Neuronal stem cell (in vitro differentiated cells): ENCODE measurements at places on chromosomes 7 and 10.

DNA sequence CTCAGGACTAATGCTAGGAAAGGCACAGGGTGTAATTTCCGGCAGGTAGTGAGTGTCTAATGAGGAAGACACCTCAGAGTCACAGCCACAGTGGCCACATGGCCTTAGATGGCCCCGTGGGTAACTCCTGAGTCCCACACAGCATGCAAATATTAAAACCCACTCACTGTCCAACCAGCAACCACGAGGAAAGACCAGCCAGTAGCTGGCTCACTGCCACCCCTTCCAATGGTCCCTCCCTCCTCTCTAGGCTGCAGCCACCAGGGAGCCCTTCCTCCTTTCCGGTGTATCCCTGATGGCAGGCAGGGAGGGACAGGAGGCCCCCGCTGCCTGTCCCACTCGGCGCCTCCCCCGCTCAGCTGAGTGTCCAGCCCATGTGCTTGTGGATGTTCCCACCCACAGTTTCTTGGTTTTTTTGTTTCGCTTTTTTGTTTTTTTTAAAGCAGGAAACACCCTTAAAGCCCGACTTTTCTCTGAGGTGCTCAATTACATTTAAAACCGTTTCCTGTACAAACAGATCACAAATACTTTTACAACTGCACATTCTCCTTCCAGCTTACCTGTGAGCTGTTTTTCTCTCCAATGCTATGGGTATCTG, 9.2 kb downstream of the BNIP3 start:
- DNase-seq = no peak
- no peak overlapping the region for H3K4me3 ChIP-seq
- H3K36me3 ChIP-seq = peaks cover 71% of the 10 kb centered on the region
- H3K27me3 ChIP-seq = no peaks in the 10 kb centered on the region
- H3K4me1 ChIP-seq = no peaks in the 10 kb centered on the region
- H3K27ac ChIP-seq = no peak overlapping the region

- H3K27ac ChIP-seq = no peak overlapping the region
- no peaks in the 10 kb centered on the region for H3K27me3 ChIP-seq
- H3K4me3 ChIP-seq = no peak overlapping the region
- no peak for DNase-seq
Observed at GRCh38 chr7:37354656-37355131, 94.0 kb downstream of the ELMO1 start.

DNA sequence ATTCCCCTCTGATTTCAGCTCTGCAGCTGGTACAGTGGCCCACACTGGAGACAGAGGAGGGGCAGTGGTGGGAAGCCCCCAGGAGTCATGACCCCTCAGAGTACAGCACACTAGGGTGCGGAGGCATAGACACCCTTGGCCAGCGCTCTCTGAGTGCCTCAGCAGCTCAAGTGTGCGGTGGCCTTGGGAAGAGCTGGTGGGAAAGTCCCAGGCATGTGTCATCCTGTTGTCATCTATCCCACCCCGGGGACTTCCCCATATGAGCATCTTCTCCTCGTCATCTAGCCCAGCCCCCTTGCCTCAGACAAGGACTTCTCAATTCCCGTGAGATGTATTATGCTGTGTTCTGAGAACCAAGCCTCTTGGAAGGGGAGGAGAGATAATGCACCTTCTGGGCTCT, 15.6 kb upstream of the PPIF start:
- no peaks in the 10 kb centered on the region for H3K27me3 ChIP-seq
- no peak overlapping the region for H3K4me3 ChIP-seq

- H3K36me3 ChIP-seq = no peaks in the 10 kb centered on the region
- H3K27me3 ChIP-seq = peaks cover 3% of the 10 kb centered on the region
- no peak for DNase-seq
- H3K4me1 ChIP-seq = no peaks in the 10 kb centered on the region
Observed at GRCh38 chr10:61632057-61632670, 30.6 kb upstream of the CABCOCO1 start.

DNA sequence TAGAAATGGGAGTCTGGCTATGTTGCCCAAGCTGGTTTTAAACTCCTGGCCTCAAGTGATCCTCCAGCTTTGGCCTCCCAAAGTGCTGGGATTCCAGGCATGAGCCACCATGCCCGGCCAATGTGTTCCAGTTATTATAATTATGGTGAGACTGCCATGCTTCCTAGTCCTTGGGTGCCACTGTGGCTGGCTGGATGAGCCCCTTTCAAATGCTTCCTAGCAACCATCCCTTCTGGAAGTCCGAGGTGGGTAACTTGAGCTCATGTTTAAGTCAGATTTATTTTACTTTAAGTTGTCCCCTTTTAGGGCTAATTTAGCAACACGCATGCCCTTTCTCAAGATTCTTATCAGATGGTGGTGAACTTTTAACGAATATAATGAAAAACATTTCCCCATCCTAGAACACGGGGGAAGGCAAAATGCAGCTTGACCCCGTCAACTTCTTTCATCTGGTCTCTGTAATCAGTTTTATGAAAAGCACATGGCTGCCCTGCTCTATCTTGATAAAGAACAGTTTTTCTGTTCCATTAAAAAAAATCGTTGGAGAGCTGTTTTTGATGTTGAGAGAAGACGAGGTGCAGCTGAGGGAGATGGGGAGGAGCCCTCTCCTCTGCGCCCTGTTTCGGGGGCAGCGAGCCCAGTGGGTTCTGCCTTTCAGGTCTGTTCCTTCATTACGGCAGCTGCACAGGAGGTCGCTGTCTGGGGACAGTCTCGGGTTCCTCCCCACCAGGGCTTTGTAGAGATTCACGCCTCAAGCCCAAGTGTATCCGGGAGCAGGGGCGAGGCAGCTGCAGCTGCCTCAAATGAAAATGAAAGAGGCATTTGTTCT, 61.0 kb upstream of the MKI67 start:
- DNase-seq = no peak
- no peaks in the 10 kb centered on the region for H3K36me3 ChIP-seq
- H3K4me1 ChIP-seq = no peaks in the 10 kb centered on the region
- H3K27me3 ChIP-seq = no peaks in the 10 kb centered on the region
- no peak overlapping the region for H3K4me3 ChIP-seq

GRCh38 chr7:66867198-66867790, 53.7 kb upstream of the TMEM248 start:
- DNase-seq = no peak
- no peaks in the 10 kb centered on the region for H3K27me3 ChIP-seq
- H3K4me3 ChIP-seq = no peak overlapping the region
- no peak overlapping the region for H3K27ac ChIP-seq

DNA sequence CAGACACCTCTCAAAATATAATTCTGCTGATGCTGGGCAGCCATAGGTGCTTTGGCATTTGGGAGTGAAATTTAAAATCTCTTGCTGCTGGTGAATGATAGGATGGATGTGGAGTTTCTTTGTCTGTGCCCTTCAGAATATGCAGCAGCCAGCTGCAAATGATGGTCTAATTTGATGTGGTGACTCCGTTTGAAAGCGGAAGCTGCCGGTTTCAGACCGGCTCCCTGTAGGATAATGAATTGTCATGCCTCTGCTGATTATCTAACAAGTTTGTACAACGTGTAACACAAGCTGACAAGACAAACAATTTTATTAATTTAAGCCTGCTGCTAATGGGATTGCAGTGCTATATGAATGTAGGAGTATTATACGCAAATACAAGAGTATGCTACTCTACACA, 103.5 kb downstream of the SND1 start:
- no peaks in the 10 kb centered on the region for H3K36me3 ChIP-seq
- no peak for DNase-seq
- H3K4me1 ChIP-seq = peaks cover 20% of the 10 kb centered on the region
- H3K4me3 ChIP-seq = no peak overlapping the region
- no peak overlapping the region for H3K27ac ChIP-seq

DNA sequence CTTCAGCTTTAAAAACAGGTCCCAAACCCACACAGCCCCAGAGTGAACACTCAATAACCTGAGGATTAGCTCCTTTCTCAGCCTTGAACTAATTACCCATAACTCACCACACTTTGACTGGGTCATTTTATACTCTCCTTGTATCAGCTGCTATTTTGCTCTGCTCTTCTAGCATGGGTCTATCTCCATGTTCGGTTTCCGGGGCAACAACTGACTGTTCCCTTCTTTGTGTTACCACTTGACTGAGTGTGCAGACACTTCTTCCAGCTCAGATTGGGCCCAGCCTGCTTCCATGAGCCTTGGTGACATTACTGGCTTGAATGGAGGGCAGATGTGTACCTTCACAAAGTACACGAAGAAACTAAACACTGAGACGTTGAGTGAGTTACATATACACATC, 31.5 kb upstream of the PRPS1L1 start:
- no peak for DNase-seq
- H3K27me3 ChIP-seq = no peaks in the 10 kb centered on the region
- H3K4me1 ChIP-seq = no peaks in the 10 kb centered on the region
- no peaks in the 10 kb centered on the region for H3K36me3 ChIP-seq
- no peak overlapping the region for H3K27ac ChIP-seq

DNA sequence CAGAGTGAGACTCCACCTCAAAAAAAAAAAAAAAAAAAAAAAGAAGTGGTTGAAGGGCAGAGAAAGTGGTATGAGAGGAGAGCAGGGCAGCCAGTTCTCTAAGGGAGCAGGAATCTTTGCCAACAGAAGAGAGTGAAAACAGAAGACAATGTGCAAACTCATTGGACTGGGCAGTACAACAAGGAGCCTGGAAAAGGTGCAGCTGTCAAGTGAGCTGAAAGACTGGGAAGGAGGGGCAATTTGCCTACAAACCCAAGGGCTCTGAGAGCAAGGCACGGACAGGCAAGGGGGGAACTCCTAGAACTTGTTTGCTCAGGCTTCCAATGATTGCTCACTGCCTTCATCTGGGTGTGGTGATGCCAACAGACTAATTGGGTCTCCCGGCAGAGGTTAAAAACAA, 9.5 kb downstream of the ACTR1A start:
- no peak for DNase-seq
- H3K4me3 ChIP-seq = no peak overlapping the region
- peaks cover 75% of the 10 kb centered on the region for H3K36me3 ChIP-seq
- no peak overlapping the region for H3K27ac ChIP-seq

DNA sequence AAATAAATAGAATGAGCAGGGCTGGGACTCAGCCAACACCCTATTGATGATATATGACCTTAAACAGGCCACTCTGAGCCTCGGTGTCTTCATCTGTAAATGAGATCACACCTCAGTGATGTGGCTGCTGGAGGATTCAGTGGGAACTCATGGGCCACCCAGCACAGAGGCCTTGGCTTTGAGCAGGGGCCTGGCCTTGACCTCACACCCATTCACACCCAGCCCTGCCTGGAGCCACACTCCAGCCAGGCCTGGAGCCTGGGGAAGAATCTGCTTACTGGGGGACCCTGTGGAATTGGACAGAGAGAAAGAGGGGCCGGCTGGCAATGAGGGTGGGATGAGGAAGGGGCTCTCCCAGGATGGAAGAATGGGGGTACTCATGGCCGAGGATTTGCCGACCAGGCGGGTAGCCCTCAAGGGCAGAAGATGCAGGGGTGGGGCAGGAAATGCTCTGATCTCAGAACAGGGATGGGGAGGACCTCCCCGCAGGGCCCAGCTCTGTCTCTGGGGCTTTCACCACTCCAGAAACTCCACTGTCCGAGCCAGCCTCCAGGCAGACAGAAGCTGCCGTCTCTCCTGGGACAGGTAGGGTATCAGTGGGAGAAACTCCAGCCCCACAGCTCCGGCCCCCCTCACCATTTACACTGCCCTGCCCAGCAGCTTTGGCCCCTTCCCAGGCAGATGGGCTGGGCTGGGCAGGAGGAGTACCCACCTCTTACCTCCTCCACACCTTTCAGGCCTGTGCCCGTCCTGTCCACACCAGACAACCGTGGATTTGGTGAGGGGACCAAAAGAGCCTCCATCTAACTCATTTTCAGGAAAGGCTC, 81.9 kb downstream of the RGS10 start:
- no peaks in the 10 kb centered on the region for H3K27me3 ChIP-seq
- DNase-seq = no peak
- no peak overlapping the region for H3K27ac ChIP-seq
- H3K4me3 ChIP-seq = no peak overlapping the region

DNA sequence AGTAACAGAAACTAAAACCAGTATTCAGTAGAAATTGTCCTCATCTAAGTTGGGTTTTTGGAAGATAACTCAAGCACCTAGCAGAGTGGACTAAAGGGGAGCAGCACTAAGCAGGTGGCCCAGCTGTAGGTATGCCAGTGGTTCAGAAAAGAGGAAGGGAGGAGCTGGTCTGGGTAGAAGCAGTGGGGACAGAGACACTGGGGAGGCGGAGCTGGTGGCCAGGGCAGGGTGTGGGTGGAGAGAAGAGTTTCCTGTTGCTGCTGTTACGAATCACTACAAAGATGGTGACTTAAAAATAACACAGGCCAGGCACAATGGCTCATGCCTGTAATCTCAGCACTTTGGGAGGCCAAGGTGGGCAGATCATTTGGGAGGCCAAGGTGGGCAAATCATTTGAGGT, 136.2 kb downstream of the WDR11 start:
- H3K27me3 ChIP-seq = no peaks in the 10 kb centered on the region
- no peaks in the 10 kb centered on the region for H3K36me3 ChIP-seq
- no peak overlapping the region for H3K27ac ChIP-seq
- H3K4me3 ChIP-seq = no peak overlapping the region
- no peaks in the 10 kb centered on the region for H3K4me1 ChIP-seq

GRCh38 chr7:107828540-107828939, 25.5 kb upstream of the SLC26A3 start:
- no peak for DNase-seq
- H3K27me3 ChIP-seq = no peaks in the 10 kb centered on the region
- H3K36me3 ChIP-seq = no peaks in the 10 kb centered on the region
- H3K27ac ChIP-seq = no peak overlapping the region
- no peaks in the 10 kb centered on the region for H3K4me1 ChIP-seq

- H3K27me3 ChIP-seq = no peaks in the 10 kb centered on the region
- no peak overlapping the region for H3K27ac ChIP-seq
- no peak overlapping the region for H3K4me3 ChIP-seq
- no peaks in the 10 kb centered on the region for H3K36me3 ChIP-seq
- no peaks in the 10 kb centered on the region for H3K4me1 ChIP-seq
Observed at GRCh38 chr10:4170633-4171314, 385.8 kb upstream of the KLF6 start.

DNA sequence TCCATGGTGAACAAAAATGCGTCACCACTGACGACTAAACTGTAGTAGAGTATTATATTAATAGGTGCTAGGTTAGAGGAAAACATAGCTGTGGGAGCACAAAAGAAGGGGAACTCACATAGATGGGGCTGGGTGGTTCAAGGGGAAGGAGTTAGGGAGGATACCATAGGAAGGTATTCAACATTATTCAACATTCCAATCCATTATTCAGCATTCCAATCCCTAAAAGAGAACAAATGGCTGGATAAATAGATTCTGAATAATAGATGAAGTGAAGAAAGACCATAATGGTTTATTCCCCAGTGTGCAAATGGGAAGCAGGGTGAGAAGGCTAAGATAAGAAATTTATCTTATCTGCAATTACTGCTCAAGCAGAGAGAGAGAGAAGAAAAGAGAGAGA, 61.4 kb downstream of the AASS start:
- H3K27me3 ChIP-seq = no peaks in the 10 kb centered on the region
- peak; percentile 11 for DNase-seq
- H3K4me3 ChIP-seq = no peak overlapping the region

- H3K4me3 ChIP-seq = no peak overlapping the region
- H3K36me3 ChIP-seq = no peaks in the 10 kb centered on the region
Observed at GRCh38 chr7:46603780-46604179, 682.7 kb upstream of the IGFBP3 start.

DNA sequence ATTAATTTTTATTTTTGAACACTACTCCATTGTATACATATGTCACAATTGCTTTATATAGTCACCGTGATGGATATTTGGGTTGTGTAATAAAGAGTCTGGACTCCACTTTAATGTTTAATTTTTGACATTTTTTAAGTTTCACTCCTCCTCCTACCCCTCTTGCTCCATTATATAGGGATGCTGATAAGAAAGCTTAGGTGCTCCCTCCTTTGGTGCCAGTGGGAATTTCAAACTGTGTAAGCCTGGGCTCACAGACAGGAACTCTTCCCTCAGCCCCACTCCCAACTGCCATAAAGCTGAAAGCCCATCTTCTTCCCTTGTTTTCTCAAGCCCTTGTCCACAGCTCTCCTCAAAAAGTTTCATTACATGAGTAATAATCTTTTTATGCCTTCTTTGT, 47.6 kb downstream of the TWIST1 start:
- no peak overlapping the region for H3K27ac ChIP-seq
- no peaks in the 10 kb centered on the region for H3K36me3 ChIP-seq
- no peaks in the 10 kb centered on the region for H3K27me3 ChIP-seq
- H3K4me3 ChIP-seq = no peak overlapping the region
- DNase-seq = peak; percentile 3
